Head of caudate nucleus (tissue), 42 donors: ENCODE measurements at places on chromosomes 12 and 14.

- DNase-seq, result no peak
Observed at GRCh38 chr12:70070494-70071007, 172.7 kb upstream of the CNOT2 start.

DNA sequence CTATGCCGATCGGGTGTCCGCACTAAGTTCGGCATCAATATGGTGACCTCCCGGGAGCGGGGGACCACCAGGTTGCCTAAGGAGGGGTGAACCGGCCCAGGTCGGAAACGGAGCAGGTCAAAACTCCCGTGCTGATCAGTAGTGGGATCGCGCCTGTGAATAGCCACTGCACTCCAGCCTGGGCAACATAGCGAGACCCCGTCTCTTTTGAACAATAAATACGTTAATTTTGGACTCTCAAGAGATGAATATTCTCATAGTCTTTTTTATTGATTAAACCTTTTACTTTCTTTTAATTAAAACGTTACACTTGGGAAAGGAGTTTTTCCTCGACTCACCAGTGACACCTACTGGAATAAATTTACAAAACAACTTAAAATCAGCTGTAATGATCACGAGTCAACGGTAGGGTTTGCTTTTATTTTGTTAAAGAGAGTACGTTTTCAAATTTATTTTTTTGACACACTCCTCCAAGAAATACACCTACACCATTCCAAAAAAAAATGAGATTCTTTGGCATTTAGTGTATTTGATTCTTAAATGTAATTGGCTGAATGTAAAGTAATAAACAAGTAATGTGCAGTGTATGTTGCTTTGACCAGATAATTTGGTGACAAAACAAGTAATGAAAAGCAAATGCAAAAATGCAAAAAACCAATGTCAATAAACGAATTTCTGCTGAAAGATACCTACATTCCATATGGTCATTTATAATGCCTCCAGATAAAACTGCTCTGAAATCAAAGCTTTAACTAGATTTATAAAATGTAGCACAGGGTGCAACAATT, 687 bp upstream of the RPS29 start:
- DNase-seq, result peak; percentile 26

- no peak for DNase-seq
Observed at GRCh38 chr14:34403646-34404045, 58.4 kb downstream of the SPTSSA start.

DNA sequence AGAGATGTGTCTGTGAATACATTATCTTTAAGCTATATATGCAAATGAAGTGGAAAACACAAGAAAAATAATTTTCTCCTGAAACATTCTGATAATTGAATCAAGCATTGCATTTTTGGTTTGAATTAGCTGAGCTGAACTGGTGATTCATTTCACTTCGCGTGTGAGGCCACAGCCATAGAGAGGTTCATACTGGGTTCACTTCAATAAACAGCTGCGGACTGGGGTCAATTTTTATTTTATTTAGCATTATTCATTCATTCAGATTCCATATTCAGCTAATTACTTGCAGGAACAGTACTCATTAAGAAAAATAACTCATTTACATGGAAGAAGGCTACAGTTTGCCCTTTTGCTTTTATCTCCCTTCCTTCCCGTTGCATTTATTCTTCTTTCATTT, 195.2 kb upstream of the LRIG3 start:
- no peak for DNase-seq

- DNase-seq, result no peak
Observed at GRCh38 chr14:22540293-22540692, 48.7 kb downstream of the DAD1 start.

DNA sequence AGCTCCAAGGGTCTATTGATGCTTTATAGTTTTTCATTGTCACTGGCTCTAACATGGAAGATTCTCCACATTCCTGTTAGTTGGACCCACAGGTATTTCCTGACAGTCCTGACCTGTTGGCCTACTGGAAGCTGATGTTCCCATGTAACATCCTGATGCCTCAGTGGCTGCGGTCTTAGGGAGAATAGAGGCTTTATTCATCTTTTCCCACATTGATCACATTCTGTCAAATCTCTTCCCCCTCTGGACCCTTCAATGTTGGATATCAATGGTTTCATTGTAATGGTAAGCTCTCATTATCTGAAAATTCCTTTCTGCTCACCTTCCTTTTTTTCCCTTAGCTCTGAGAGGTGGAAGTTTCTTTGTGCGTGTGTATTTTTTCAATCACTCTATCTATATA, 280.9 kb upstream of the TBX3 start:
- DNase-seq, result no peak

GRCh38 chr14:87185961-87186560, 806.9 kb downstream of the GALC start:
- no peak for DNase-seq

DNA sequence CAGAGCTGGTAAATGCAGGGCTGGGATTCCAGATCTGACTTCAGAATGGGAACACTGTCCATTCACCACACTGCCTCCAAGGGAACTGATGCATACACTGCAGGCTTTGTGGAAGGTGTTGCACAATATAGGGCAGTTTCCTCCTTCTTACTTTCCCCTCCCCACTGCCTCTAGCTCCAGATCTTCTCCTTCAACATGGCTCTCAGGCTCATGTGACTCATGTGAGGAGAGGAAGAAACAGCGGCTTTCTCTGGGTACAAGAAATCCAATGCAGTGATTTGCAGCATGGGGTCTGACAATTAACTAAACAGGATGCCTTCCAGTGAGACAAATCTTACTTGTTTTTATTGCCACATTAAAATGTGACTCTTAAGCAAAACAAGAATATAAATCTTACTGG, 447.6 kb upstream of the CCDC196 start:
- DNase-seq, result peak; percentile 47

GRCh38 chr12:51389302-51389999, 1.8 kb downstream of the GALNT6 start:
- no peak for DNase-seq

DNA sequence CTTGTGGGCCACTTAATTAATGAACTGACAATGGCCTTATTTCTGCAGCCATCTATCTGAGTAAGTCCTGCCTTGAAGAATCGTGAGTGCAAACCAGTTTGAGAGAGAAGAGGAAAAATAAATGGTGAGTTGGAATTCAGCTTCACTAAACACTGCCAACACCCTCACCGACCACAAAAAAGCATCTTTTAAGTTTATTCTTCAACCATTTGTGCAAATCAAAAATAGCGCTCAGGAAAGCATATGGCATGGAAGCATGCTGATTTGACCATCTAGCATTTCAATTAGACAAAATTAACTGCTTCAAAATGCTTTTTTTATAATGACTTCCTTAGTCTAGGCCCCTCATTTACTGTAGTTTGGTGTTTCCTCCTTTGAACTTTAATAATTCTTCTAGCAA, 294.0 kb downstream of the PPFIA2 start:
- no peak for DNase-seq

- DNase-seq, result no peak
Observed at GRCh38 chr12:51527966-51528365, 63.1 kb upstream of the SCN8A start.

- DNase-seq, result no peak
Observed at GRCh38 chr14:56331592-56332216, 213.5 kb downstream of the PELI2 start.

DNA sequence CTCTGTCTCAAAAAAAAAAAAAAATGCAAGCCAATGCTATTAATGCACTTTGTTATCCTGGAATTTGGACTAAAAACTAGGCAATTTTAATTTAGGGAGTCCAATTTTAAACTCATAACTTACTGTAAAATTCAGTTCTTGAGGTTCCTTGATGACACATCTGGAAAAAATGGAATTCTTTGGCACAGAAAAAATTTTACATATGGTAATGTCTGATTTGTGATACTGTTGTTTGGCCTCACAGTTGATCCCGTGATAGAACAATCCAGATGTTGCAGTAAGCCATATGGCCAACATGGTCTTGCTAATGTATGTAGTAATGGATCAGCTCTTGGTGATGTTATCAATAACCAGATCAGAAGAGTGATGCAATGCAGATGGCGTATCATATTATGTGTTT, 1089.8 kb downstream of the FLRT2 start:
- no peak for DNase-seq

- no peak for DNase-seq
Observed at GRCh38 chr12:25269701-25270100, 19.0 kb upstream of the KRAS start.

DNA sequence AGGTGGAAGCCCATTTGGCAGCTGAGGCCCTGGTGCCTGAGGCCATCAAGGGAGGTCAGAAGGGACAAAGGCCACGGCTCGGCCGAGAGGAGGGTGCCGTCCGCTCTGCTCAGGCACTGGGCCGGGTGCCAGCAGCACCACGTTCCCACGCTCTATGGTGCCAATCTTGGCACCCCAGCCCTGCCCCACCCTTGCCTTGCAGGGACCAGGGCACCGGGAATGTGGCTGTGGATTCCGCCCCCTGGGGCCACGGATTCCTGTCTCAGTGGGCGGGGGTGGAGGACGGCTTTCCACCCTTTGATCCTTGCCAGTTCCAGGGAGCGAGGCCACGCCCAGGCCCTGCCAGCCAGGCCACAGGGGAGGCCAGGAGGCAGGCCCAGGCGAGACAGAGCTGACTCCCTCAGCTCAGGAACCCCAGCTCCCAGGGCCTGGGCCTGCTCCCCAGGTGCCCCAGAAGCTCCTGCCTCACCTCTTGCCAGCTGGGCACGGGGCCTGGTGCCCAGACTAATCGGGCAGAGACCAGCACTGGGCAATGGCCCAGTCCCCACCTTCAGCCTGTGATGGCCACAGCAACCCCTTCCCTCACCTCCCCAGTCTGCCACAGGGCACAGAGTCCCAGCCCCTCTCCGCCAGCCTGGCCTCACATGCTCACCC, 26.4 kb upstream of the GPR132 start:
- no peak for DNase-seq

DNA sequence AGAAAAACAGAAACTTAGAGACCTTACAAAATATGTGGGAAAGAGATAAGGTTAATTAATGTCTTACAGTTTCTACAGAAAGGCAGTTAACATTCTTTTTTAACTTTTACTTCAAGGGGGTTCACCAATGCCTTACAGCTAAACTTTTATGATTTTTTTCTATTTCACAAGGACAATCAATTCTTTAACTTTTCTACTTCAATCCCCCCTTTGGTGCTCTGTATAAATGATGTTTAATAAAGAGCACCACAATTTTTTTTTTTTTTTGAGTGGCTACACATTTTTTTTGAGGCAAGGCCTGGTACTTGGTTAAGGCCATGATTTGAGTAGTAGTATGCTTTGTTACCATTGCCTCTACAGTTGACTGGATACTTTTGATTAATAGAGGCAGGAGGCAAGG, 279.6 kb downstream of the PRKD1 start:
- DNase-seq, result no peak

DNA sequence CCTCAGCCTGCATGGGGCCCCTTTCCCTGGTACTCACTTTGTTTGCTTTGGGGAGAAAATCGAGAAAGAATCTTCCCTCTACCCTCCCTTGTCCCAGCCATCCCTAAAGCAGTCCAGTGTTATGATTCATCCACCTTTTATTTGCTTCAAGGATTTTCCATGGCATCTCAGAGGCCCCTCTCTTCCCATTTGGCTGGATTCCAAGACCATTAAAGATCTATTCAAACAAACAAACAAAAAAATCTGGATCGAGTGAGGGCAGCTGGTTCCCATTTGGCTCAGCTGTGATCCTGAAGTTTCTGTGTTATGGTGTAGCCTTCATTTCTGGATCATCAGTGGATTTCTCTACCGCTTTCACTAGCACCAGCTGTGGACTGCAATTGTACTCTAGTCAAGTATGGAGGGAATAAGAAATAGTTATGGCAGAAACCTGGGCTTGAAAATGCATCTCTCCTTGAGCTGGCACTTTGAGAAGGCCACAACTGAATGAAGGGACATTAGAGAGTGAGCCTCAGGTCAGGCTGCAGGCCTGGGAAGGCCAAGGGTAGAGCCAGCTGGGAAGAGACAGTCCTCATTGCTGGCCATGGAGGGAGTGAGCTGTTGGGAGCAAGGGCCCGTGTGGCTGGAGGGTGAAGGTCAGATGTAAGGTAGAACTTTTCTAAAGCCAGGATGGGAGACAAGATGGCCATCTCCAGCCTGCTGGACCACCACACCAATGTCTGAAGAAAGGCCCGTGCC, 13.7 kb downstream of the KRT71 start:
- DNase-seq, result no peak

- DNase-seq, result no peak
Observed at GRCh38 chr12:80212938-80213645, 113.8 kb downstream of the OTOGL start.

DNA sequence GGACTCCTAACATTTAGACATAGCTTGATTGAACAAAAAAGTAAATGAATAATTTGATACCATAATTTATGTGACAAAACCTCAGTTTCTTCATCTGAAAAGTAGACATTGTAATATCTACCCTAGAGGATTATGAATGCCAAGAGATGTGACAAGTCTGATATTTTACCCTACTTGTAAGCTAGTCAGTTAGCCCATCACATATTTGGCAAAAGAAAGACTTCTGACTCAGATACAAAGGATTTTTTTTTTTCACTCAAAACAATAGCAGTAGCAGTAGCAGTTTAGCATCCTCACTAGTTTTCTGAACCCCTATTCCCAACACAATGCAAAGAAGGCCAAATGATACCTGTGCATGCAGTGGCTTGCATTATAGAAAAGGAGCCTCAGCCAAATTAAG, 377.3 kb upstream of the E2F7 start:
- no peak for DNase-seq

- DNase-seq, result no peak
Observed at GRCh38 chr12:15244926-15245325, 23.7 kb upstream of the RERG start.

DNA sequence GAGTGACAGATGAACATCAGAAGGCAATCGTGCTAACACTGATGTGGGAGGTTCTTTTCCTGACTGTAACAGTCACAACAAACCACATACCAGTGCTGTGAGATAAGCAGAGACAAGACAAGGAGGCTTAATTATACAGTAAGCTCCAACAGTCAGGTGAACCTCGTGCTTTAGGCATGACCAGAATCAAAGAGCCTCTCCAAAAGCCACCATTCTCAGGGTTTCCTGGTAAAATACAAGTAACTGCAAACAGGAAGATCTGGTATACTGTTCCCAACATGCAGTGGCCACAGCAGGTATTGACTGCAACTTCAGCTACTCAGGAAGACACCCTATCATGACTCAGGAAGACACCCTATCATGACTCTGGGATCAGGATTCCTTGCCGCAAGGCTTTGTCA, 47.3 kb upstream of the GTF2A1 start:
- DNase-seq, result no peak

GRCh38 chr12:90181216-90181615, 472.6 kb upstream of the ATP2B1 start:
- DNase-seq, result no peak
